Panc1 (cell line): ENCODE measurements at places on chromosomes 5 and 9.

GRCh38 chr5:40321514-40321913 lies 358.2 kb upstream of the PTGER4 start:
- DNase-seq: no peak

DNA sequence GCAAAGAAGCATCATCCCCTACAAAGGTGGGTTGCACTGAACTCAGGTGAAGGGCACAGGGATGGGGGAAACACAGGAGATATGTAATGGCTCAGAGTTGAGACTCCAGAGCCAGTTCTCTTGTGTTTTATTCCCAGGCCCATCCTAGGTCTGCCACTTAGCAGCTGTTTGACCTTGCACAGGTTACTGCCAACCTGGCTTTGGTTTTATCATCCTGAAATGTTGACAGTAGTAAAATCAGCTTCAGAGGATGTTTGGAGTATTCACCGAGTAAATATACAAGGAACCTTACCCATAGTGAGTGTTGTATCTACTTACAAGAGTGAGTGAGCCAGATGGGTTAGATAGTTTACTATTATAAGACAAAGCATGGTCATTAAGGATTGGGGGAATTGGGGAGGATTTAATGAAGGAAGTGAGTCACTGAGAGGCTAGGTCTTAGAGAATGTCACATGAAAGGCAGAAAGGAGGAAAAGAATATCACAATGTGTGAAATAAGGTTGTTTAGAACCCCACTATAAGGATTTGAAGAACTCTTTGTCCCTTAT lies 141.3 kb downstream of the MAN2A1 start:
- DNase-seq: no peak

DNA sequence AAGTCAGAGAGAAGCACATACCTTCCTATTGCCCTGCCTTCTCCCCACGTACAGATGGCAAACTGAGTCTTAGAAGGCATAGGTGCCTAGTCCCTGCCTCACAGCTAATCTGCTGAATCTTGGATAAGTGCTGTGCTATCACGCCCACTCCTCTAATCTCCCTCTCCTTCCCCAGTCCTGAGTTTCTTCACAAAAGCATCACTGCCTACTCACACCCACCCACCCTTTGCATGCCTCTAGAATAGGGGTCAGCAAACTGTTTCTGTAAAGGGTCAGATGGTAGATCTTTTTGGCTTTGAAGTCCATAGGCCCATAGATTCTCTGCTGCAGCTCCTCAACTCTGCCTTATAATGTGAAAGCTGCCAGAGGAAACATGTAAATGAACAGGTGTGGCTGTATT lies 23.2 kb upstream of the JADE2 start:
- no peak for DNase-seq

DNA sequence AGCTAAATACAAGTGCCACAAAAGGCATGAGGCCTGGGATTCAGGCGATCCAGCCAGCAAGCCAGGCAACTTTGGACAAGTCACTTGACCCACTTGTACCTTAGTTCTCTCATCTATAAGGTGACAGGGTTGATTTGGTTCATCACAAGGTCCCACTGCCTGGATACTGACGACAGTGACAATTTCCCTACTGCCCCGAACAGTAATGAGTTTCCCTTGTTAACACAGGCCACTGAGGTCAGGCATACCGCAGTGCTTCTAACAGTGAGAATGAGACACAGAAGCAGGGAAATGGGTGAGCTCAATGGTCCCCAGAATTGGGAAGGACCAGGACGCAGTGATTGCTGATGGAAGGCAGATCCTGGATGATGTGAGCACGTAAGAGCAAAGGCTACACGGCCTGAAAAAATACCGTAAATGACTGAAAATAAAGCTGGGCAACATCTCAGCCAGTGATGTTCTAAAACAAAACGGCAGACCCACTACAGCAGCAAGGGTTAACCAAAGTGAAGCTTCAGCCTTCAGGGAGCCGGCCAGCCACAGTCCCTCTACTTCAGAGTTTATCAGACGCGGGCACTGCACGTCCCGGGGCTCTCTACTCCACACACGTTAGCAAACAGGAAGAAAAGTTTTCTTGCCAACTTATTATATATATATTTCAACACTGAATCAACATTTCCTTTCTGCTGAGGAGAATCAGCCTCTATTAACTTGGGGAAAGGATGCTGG lies 846 bp downstream of the MGAT1 start:
- no peak for DNase-seq

- DNase-seq: peak; percentile 72
Observed at GRCh38 chr5:42912184-42912798, 100.6 kb upstream of the SELENOP start.

DNA sequence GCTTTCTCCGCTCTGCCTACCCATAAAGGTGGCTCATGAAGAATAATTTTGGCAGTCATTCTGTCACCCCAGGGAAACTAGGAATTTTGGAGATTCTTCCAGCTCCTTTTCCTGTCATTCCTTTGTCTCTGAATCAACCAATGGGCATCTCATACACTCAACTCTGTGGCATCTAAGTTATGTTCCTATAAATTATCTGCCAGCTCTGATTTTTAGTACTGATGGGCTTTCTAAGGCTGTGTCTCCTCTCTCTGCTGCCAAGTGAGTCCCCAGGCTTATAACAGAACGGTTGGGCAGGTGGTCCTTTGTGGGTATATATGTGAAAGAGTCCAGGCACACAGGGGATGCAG lies 226.8 kb downstream of the NMUR2 start:
- DNase-seq: no peak

DNA sequence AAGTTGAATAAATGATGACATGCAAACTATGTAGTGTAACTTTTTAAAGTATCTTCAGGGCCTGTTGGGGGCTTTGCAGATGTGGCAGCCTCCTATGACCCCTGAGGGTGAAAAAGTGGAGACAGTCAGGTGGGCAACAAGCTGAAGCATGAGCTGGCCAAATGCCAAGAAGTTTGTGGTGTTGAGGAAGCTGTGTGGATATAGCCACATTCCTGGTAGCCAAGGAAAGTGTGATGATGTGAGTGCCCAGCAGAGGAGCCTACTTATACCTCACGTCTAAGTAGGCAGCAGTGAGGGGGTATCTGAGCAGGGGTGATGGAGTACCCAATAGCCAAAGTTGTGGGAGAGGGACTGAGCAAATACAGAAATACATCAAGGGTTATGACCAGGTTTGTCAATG lies 621.2 kb upstream of the CDH6 start:
- DNase-seq: no peak

DNA sequence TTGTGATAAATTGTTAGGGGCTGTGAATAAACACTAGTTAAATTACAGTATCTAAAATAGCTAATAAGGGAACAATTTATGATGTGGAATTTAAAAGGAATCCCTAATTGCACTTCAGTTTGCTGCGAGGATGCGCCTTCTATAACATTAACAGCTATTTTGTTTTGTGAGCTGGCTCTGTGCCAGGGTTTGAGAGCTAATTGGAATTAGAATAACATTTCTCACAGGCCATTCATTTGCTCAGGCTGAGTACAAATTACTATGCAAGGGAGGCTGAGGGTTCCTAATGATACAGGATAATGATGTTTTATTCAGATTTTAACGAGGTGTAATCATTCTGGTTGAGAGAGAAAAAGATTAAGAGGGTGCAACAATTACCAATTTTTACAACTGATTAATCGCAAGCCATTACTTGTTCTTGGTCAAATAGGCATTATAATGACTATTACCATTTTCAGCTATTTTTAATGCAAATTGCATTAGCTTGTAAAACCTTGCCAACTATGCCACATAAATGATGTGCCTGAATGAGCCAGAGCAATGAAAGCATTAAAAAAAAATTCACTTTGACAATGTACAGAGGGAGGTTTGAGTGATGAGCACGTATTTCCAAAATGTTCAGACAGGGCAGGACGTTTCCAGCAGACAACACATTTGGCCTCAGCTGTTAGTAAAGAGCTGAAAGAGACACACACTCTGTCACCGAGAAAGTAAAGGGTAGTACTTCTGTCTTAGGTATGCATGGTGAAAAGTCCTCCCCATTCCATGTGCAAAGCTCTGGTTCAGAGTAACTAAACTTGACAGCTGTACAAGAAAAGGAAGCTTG lies 576.5 kb downstream of the TLE1 start:
- no peak for DNase-seq

DNA sequence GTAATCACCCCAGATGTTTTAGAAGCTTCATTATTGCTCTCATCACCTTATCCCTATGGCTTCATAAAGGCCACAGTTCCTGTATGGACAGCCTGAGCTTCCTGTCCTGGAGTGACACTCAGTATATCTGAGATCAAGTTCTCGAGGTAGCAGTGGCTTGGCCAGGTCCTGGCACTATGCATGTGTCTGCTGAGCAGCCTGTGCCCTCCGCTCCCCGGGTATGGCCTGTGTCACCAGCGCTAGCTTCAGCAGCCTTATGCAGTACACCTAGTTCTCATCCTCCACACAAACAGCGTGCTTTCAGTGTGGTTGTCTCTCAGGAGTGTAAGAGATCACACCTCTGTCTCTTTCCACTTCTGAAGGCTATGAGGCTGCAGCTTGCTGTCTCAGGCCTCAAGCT lies 514.7 kb downstream of the DIRAS2 start:
- DNase-seq: no peak

DNA sequence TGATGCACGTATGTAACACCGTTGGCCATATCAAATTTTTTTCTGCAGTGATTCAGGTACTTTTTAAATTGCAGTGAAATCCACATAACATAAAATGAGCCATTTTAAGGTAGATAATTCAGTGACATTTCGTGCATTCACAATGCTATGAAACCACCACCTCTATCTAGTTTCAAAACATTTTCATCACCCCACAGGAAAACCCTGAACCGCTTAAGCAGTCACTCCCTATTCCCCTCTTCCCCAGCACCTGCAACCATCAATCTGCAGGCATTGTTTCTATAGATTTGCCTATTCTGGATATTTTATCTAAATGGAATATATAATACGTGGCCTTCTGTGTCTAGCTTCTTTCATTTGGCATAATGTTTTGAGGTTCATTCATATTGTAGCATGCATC lies 79.2 kb downstream of the BOD1 start:
- no peak for DNase-seq

DNA sequence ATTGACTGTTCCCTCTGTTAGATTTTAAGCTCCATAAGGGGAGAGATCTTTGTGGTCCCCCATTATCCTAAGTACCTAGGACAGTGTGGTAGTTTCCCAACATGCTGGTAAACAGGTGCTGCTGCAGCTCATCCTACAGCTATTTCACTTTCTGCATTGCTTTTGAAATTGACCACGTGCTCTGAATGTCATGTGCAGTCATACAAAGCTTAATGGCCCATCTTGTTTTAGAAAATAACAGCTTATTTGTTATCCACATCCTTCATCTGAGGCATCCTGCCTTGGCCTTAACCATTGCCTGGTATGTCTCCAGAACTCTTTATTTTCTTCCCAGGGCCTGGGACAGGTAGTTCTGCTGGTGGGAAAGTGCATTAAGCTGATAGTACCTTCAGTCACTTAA lies 14.7 kb downstream of the PIK3R1 start:
- no peak for DNase-seq

DNA sequence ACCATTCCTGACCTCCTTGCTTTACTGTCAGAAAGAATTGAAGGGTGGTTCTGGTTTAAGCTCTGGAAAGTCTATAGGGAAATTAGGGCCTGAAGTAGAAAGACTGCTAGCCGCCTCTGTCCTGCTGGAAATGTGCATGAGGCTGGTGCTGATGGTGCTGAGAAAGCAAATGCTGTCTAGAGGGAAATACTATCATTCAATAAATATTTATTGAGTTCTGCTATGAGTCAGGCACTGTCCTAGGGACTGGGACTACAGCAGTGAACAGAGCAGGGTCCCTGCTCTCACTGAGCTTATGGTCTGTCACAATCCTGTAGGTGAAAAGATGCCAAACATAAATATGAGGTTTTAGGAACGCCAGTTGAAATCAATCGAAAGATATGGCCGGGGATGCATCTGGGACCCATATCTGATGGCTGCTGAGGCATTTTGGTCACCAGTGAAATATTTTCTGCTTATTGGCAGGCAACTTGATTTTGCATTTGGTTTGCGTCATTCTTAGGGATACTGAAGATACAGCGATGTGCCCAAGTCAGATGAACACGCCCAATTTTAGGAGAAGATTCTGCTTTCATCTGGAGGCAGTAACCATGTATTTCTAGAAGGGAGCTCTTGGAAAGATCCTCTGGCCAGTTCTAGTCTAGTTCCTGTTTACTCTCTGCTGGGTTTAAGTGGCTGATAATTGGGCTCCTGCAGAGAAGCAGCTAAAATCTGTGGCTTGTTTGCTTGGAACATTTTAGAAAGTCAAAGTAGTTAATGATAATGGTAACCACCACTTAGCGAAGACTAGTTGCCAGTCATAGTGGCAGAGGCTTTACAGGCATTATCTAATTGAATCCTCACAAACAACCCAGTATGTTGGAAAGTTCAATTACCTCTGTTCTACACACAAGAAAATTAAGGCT lies 73.3 kb downstream of the INSYN2B start:
- no peak for DNase-seq

GRCh38 chr5:174430940-174431339 lies 293.4 kb upstream of the MSX2 start:
- DNase-seq: no peak
